NCI-H187 treated with DMSO at 0.1 percent for 48 hours (cell line): ENCODE measurements at places on chromosomes 3 and 15.

- DNase-seq: no peak
Observed at GRCh38 chr3:189710620-189711402, 79.6 kb downstream of the TP63 start.

GRCh38 chr3:71968544-71968943, 183.6 kb upstream of the PROK2 start:
- DNase-seq: no peak

DNA sequence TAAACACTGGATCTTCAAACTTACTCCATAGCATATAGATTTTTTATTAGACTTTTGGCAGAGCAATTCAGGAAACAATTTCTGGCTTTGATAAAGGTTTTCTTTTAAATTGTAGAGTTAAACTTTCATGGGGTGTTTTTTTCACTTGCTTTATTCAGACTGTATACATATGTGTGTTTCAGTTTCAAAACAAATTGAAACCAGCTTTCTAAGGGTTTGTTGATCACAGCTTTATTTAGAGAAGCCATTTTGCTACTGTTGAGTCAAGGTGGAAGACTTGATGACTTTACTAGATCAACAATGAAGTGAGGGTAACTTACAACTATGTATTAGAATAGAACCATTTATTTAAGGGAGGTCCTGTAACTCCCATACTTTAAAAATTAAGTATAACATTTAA, 6.2 kb downstream of the UBE2E1 start:
- no peak for DNase-seq

GRCh38 chr3:60755094-60755493, 496.2 kb downstream of the FHIT start:
- no peak for DNase-seq

DNA sequence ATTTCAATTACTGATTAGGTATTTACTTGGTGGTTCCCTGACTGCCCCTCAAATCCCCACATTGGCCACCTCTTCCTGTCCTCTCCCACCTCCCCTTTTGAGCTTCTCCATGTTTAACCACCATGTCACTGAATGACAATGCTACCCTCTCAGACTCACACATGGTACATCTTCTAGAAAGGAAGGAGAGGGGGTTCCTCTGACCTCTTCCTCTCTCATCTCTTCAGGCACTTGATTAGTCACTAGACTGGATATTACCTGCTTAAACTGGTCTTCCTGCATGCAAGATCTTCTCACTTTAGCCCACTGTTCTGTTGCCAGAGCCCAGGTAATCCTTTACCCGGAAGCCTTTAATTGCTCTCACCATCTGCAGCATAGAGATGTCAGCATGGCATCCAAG, 64.9 kb downstream of the DIPK2A start:
- DNase-seq: no peak

DNA sequence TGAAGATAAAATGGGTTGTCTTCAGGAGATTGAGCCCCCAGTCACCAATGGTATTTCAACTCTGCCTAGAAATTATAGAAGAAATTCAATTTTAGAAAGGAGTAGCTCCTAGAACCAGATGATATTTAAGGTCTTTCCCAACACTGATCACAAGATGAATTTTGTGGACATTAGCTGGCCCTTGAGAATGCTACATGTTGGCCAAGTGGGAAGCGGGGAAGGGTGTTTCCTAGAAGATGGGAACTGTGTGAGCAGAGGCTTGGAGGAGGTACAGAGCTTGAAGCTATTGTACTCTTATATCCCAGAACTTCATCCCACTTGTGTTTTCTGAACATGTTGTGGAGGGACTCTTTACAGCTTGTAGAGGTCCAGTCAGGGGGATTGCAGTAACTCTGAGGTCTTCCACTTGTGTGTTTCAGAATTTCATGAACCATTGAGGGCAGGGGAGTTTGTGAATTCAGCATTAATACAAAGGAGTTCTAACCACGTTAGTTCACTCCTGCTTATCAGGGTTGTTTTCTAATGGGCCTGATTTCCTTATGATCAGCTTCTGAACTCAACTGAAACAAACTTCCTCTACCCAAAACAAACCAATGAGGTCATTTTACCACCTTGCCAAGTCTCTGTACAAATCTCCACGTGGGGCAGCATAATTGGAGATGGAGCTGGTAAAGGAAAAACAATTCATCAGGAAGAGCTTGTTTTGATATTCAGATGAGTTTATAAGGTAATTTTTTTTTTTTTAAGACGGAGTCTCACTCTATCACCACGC, 152.6 kb upstream of the TPM1 start:
- no peak for DNase-seq

- DNase-seq: no peak
Observed at GRCh38 chr3:159586571-159587202, 401.9 kb upstream of the IL12A start.

- DNase-seq: no peak
Observed at GRCh38 chr3:150737874-150738679, 24.9 kb downstream of the SIAH2 start.

GRCh38 chr3:100047455-100048141, 66.7 kb downstream of the FILIP1L start:
- no peak for DNase-seq
